ENCODE measurements at places on chromosomes 7 and 10. TPM values are rescaled to one million over a fixed set of nuclear protein-coding genes. Genes with fewer than 3 reads are reported as not detected.

- peak; percentile 48 for DNase-seq
These were observed 242.8 kb downstream of the ELFN1 start for GRCh38 chr7:1912593-1913465.

The GATA3 gene
- polyA plus RNA-seq: 85.8 TPM

DNA sequence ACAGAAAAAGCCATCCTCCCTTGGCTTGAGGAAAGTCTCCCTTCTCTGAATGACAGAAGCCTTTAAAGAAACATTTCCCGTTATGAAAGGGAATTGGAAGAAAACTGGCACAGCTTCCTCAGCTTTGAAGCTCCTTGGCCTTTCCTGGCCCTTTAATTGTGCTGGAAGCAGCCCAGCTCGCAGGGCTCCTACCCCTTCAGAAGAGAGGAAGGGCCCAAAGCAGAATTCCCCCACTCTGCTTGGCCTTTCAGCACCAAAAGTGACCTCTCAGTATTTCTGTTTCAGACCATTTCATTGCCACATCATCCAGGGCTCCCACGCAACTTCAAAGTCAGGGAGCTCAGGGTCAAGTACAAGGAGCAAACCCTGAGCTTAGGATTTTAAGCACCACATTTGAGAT, 4.2 kb downstream of the AFAP1L2 start:
- DNase-seq: no peak

GRCh38 chr7:121288894-121289293, 39.9 kb upstream of the WNT16 start:
- DNase-seq: peak; percentile 9

GRCh38 chr7:517774-518629, 1.6 kb downstream of the PDGFA start:
- no peak for DNase-seq

The ADRA2A gene
- 4.5 TPM for polyA plus RNA-seq

The CADPS2 gene
- 38.1 TPM for polyA plus RNA-seq

The CH25H gene
- 0.18 TPM for polyA plus RNA-seq

The HOXA7 gene
- 30.7 TPM for polyA plus RNA-seq

The FAM241B gene
- 10.3 TPM for polyA plus RNA-seq

DNA sequence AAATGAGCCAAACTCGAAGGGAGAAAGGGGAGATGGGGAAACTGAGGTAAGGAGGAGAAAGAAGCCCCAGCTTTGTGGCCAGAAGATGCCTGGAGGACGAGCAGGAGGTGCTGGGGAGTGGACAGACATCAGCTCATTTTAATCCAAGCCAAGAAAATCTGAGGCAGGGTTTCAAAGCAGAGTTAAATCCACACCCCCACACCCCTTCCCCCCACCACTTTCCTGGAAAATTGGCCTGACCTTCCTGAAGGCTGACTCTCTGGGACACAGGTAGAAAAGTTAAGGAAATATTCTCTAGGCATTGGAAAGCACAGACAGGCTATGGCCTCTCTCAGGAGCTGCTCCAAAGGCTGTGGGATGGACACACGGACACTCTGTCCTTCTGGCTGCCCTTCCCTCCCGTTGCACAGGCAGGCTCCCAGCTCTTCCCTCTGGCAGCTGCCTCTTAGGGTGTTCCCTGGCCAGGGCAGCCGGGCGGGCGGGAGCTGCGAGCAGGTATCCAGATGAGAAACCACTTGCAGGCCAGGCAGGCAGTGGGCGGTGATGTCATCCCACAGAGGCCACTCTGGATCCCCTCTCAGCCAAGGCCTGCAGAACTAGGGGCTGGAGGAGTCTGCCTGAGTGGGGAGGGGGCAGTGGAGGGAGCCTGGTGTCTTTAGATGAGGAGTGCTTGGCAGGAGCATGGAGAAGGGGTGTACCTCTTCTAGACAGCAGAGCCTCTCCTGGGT, 171.8 kb downstream of the NEURL1 start:
- DNase-seq: no peak

The TET1 gene
- 9.8 TPM for polyA plus RNA-seq

The IMMP2L gene
- 42.7 TPM for polyA plus RNA-seq

DNA sequence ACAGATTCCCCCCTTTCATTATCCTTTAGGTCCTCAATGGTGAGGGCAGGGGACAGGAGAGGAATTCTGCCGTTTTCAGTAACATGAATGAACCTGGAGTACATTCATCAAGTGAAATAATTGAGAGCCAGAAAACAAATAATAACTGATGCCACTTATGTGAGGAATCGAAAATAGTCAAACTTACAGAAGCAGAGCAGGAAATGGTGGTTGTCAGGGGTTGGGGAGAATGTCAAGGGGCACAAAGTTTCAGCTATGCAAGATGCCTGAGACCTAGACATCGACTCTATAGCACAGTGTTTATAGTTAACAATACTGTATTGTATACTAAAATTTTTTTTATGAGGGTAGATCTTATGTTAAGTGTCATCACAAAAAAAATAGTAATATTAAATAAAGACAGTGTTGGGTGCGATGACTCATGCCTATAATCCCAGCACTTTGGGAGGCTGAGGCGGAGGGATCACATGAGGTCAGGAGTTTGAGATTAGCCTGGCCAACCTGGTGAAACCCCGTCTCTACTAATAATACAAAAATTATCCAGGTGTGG, 1219.8 kb downstream of the GATA3 start:
- DNase-seq: no peak

The PAX4 gene
- polyA plus RNA-seq: not detected

DNA sequence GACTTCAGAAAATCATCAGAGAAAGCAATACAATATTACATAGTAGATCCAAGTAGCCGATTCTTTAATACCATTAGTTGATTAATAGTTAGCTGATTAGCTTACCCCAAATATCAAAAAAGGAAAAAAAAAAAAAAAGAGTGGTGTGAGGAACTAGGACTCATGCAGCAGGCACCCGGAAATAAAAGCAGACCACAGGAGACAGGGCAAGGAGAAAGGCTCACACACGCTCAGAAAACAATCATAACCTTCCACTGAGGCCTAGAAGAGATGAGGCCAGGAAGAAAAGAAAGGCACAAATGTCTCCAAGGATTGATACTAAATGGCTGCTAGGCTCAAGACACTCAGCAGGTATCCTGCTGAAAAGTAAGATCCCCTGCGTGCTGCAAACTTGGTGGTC, 25.9 kb downstream of the TRDMT1 start:
- no peak for DNase-seq

DNA sequence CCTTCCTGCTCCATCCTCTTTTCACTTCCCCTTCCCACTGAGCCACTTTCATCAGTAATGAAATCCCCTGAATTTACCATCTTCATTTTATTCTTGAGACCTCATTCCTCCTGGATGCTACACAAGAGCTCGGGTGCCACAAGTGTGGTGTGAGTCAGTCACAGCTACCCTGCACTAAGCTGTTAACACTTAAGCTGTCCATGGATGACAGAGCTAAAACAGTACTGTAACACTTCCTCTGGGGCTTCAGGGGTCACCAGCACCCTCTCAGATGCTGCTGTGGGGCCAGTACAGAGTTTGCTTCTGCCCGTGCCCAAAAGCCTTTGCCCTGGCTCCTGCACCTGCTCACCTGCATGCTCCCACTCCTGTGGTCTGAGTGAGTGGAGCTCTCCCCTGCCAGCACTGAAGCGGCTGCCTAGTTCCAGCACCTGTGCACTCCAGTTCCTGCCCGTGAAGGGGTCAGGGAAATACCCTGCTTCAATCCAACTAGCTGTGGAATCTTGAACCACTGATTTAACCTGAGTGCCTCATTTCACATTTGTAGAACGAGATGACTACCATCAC, 71.9 kb downstream of the POT1 start:
- no peak for DNase-seq

DNA sequence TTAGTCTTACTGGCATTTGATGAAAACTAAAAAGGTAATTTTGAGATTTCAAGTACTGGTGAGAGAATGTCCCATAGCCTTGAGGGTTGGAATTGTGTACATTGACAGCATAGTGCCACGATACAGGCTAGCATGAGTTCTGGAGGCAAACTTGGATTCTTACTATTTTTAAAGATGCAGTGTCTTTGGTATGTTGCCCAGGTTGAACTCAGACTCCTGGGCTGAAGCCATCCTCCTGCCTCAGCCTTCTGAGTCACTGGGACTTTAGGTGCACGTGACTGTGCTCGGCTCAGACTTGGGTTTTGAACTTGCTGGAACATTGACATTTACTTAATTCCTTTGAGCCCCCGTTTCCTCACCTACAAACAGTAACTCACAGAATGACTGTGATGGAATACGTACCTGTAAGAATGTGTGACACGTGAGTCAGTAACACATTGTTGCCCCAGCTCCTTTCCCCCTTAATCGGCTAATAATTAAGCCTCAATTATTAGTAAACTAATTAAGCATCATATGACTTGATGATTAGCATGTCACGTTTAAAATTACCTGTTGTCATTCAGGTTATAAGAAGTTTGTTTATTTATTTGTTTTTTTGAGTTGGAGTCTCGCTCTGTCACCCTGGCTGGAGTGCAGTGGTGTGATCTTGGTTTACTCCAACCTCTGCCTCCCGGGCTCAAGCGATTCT, 10.6 kb downstream of the DNAJB6 start:
- no peak for DNase-seq

Data from right renal pelvis (tissue), 4 donors.